Small intestine (tissue), 16 donors: ENCODE measurements at places on chromosomes 4 and X. TPM values are rescaled to one million over a fixed set of nuclear protein-coding genes. Genes with fewer than 3 reads are reported as not detected.

DNA sequence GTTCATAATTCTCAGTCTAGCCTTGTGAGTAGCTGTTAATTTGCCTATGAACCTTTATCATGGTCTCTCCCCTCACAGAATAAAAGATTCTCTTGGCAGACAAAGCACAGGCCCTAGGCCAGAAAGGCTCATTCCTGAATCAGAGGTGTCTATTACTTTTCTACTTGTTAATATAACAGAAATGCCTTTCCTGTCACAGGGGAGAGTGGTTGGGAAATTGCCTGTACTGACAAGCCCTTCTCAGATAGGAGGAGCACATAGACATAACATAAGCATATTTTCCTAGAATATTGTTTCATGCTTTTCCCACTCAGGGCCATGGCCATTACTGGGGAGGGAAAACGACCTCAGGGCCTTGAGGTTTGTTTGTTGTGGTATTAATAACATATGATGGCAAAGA is 308.3 kb downstream of the BMPR1B start:
- no peaks in the 10 kb centered on the region for H3K4me1 ChIP-seq
- H3K4me3 ChIP-seq = no peak overlapping the region
- no peaks in the 10 kb centered on the region for H3K27me3 ChIP-seq
- H3K27ac ChIP-seq = no peak overlapping the region
- DNase-seq = no peak

GRCh38 chr4:143336781-143337599 is at the start of gene GAB1:
TSS of gene GAB1 (plus strand) at chr4:143336876. CDS start at chr4:143337189, 313 bp downstream.
- no peaks in the 10 kb centered on the region for H3K36me3 ChIP-seq
- H3K4me3 ChIP-seq = peak within 1 kb of the TSS; percentile 90
- DNase-seq = peak; percentile 90
- H3K27ac ChIP-seq = peak within 1 kb of the TSS; percentile 95

GRCh38 chr4:99736846-99737245 is 79.2 kb upstream of the C4orf54 start:
- H3K27me3 ChIP-seq = no peaks in the 10 kb centered on the region
- no peak overlapping the region for H3K27ac ChIP-seq
- no peaks in the 10 kb centered on the region for H3K4me1 ChIP-seq
- DNase-seq = no peak

GRCh38 chr4:10180927-10181744 is 64.5 kb upstream of the WDR1 start:
- H3K4me3 ChIP-seq = no peak overlapping the region
- H3K36me3 ChIP-seq = no peaks in the 10 kb centered on the region
- H3K27ac ChIP-seq = no peak overlapping the region
- no peaks in the 10 kb centered on the region for H3K4me1 ChIP-seq
- no peak for DNase-seq

- no peak for DNase-seq
- H3K36me3 ChIP-seq = no peaks in the 10 kb centered on the region
- H3K27ac ChIP-seq = no peak overlapping the region
- no peaks in the 10 kb centered on the region for H3K4me1 ChIP-seq
Observed at GRCh38 chr4:47762376-47763266, 75.2 kb downstream of the CORIN start.

DNA sequence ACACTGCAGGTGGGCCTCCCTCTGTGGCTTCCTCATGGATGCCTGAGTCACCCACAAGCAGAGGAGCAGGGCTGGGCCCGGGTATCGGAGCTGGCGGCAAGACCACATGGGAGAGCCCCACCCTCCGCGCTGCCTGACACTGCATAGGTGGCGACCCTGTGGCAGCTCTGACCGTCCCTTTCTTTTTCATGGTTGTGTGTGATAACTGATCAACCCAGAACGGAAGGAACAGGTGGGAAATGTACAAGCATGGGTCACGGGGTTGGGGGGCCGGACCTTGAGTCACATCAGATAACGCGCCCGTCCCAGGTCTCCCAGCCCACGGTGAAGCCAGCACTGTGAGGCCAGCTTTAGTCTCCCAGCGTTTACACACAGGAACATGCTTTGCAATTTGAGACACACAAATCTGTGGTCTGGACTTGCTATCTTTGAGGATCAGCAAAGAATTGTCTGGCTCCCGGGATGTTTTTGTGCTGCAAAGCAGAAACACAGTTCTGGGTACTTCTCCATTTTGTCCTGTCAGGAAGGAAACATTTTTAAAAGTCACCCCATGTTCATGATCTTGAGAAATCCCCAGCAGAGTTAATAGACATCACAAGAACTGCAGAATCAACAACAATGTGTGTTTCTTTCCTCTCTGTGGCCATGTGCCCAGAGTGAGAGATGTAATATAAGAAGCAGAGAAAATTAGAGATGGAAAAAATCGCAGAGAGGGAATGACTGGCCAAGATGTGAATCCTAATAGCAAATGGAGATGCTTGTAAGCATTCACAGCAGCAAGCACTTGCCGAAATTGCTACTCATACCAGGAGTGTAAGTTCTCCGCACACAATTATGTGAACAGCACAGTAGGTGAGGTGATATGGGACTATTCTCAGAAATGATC is 70.1 kb upstream of the CBR4 start:
- H3K27me3 ChIP-seq = no peaks in the 10 kb centered on the region
- peaks cover 5% of the 10 kb centered on the region for H3K4me1 ChIP-seq
- peak overlapping the region; percentile 26 for H3K4me3 ChIP-seq
- no peaks in the 10 kb centered on the region for H3K36me3 ChIP-seq
- peak; percentile 89 for DNase-seq

GRCh38 chr4:132123870-132124623 is 1025.0 kb upstream of the PCDH10 start:
- peak; percentile 4 for DNase-seq
- no peaks in the 10 kb centered on the region for H3K4me1 ChIP-seq
- H3K4me3 ChIP-seq = no peak overlapping the region
- no peaks in the 10 kb centered on the region for H3K36me3 ChIP-seq

- no peak overlapping the region for H3K27ac ChIP-seq
- H3K4me1 ChIP-seq = no peaks in the 10 kb centered on the region
- no peak overlapping the region for H3K4me3 ChIP-seq
- no peaks in the 10 kb centered on the region for H3K27me3 ChIP-seq
- no peak for DNase-seq
Observed at GRCh38 chrX:91122151-91122694, 312.4 kb upstream of the PABPC5 start.

- H3K4me3 ChIP-seq = no peak overlapping the region
- no peak overlapping the region for H3K27ac ChIP-seq
Observed at GRCh38 chrX:31497086-31497485, 425.2 kb upstream of the FTHL17 start.

GRCh38 chr4:53592686-53593501 is 1.6 kb upstream of the LNX1 start:
- H3K4me1 ChIP-seq = peaks cover 29% of the 10 kb centered on the region
- peak; percentile 87 for DNase-seq
- H3K27me3 ChIP-seq = no peaks in the 10 kb centered on the region
- H3K4me3 ChIP-seq = peak overlapping the region; percentile 33
- H3K27ac ChIP-seq = peak overlapping the region; percentile 92
- no peaks in the 10 kb centered on the region for H3K36me3 ChIP-seq

- no peaks in the 10 kb centered on the region for H3K27me3 ChIP-seq
- no peaks in the 10 kb centered on the region for H3K36me3 ChIP-seq
- H3K4me3 ChIP-seq = peak overlapping the region; percentile 21
- H3K27ac ChIP-seq = peak overlapping the region; percentile 60
- H3K4me1 ChIP-seq = no peaks in the 10 kb centered on the region
Observed at GRCh38 chr4:139266583-139267257, 13.3 kb downstream of the MGARP start.

DNA sequence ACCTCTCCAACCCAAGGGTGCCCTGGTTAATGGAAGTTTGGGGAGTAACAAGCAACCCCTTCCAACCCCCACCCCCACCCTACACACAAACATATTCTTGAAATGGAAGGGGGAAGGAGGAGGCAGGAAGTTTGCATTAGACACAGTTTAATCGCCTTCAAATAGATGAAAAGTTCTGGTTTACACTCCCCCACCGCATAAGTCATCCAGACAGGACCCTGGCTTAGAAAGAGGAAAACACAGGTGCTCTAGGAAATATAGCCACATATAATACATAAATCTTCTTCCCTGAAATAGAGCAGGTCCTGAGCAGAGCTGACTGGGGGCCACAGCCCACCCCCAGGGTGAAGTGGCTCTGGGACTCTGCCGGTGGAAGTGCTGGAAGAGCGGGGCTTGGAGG is 25.1 kb downstream of the SASH3 start:
- no peak overlapping the region for H3K27ac ChIP-seq
- no peak for DNase-seq
- peaks cover 22% of the 10 kb centered on the region for H3K36me3 ChIP-seq
- no peaks in the 10 kb centered on the region for H3K4me1 ChIP-seq
- H3K4me3 ChIP-seq = no peak overlapping the region
- no peaks in the 10 kb centered on the region for H3K27me3 ChIP-seq

DNA sequence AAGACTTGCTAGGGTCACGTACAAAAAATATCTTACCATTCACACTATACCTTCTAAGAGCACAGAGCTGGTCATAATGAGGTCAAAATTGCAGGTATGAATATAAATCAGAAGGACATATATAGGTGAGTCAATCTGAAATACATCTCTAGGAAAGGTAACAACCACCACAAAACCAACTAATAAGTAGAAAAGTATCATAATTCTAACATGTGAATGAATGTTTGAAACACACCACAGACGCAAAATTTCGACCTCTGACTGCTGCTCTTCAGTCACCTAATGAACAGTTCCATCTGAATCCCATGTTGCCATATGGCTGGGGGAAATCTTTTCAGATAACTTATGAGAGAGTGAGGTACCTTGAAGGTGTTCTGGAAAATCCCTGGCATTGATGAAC is 22.1 kb downstream of the STAP1 start:
- no peaks in the 10 kb centered on the region for H3K4me1 ChIP-seq
- no peaks in the 10 kb centered on the region for H3K27me3 ChIP-seq
- DNase-seq = no peak
- H3K27ac ChIP-seq = no peak overlapping the region
- no peaks in the 10 kb centered on the region for H3K36me3 ChIP-seq
- no peak overlapping the region for H3K4me3 ChIP-seq

The RENBP gene
- polyA plus RNA-seq = 11.3 TPM

The DMRTC1 gene
- polyA plus RNA-seq = not detected

The ARHGEF38 gene
- polyA plus RNA-seq = 3.3 TPM

The NLRP2B gene
- not detected for polyA plus RNA-seq

The ZNF674 gene
- polyA plus RNA-seq = 3.7 TPM

The EIF4E gene
- 51.7 TPM for polyA plus RNA-seq

The SLC10A4 gene
- not detected for polyA plus RNA-seq

The GATA1 gene
- polyA plus RNA-seq = not detected

The GPC4 gene
- 15.3 TPM for polyA plus RNA-seq

The NELFA gene
- polyA plus RNA-seq = 23.3 TPM

The TNMD gene
- polyA plus RNA-seq = not detected

The ETDA gene
- polyA plus RNA-seq = not detected
